ENCODE measurements at places on chromosomes 11 and 22. TPM values are rescaled to one million over a fixed set of nuclear protein-coding genes. Genes with fewer than 3 reads are reported as not detected.

GRCh38 chr11:77346906-77347603 lies 45.6 kb upstream of the GDPD4 start:
- DNase-seq: no peak

GRCh38 chr11:95711162-95711944 lies 78.2 kb downstream of the FAM76B start:
- DNase-seq: no peak

DNA sequence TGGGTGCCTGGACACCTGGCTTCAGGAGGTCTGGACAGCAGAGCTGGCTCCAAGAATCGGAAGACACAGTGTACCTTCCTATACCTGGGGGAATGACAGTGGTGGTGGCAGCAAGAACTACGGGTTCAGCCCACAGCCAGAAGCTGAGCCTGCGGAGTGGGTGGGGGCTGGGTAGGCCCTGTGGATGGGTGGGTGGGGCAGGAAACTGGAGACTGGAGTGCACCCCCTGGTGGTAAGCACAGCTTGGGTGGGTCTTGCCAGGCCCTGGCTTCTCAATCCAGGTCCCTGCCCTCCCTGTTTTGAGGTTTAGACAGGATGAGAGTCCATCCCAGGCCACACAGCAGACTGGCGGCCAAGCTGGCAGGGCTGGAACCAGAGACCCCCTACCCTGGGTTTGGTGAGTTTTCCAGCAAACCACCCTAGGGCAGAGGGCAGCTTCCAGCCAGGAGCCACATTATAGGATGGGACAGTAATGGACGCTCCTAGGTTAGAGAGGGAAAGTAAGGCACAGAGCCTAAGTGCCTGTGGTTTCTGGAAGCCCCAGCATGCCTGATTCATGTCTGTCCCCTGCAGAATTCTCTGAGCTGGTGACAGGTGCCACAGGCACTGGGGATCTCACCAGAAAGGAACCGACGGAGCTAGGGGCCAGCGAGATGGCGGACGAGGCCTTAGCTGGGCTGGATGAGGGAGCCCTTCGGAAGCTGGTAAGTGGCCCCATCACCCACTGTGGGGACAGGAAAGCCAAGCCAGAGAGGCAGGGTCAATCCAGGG lies 1.7 kb downstream of the SMTN start:
- peak; percentile 55 for DNase-seq

DNA sequence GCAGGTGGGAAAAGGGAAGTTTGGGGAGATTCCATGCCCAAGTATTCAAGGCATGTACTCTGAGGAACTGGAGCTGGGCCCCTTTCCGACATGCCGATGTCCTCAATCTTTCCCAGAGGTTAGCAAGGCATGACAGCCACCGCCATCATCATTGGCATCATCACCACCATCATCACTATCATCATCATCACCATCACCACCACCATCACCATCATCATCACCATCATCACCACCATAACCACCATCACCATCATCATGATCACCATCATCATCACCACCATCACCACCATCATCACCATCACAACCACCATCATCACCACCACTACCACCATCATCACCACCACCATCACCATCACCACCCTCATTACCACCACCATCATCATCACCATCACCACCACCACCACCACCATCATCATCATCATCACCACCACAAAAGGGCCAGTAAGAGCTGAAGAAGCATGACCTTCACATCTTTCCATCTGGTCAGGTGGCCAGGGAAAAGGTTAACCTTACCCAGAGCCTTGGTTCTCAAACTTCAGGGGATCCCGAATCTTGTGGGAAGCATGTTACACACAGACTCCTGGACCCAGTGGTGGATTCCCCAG lies 25.8 kb downstream of the PHF21B start:
- no peak for DNase-seq

DNA sequence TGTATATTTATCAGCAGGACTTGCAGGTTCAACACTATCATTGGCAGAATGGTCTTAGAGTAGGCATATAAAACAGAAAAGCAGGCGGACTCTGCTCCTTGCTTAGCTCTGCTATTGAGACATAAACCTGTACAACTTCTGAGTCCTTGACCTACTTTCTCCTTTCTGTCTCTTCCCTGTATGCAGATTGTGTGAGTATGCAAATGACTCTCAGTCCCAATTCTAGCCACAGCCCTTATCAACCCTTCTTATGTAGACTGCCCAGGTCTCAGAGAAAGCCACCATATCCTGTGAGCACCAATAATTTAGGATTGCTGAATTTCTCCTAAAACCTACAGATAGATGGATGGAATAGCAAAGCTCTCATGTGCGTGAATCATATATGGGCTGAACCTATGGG lies 367.6 kb upstream of the DDI1 start:
- DNase-seq: no peak

GRCh38 chr22:44577391-44578109 lies 79.5 kb upstream of the RTL6 start:
- DNase-seq: no peak

DNA sequence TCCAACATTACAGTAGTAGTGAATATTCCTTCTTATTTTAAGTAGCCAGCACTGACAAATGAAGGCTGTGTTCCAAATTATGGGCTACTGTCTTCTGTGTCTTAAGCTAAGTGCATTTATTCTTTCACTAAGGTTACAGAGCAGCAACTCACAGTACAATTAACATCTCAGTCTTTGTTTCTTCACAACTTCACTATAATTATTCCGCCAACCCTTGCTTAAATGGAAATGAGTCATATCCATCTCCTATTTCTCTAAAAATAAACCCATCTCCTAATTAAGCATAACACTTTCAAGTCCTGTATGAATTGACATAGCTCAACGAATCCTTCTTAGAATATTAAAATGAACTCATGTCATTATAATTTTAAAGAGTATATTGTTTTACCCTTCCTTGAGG lies 6.7 kb downstream of the ETS1 start:
- peak; percentile 82 for DNase-seq

GRCh38 chr11:104534278-104534677 lies 364.0 kb downstream of the CASP12 start:
- peak; percentile 46 for DNase-seq

DNA sequence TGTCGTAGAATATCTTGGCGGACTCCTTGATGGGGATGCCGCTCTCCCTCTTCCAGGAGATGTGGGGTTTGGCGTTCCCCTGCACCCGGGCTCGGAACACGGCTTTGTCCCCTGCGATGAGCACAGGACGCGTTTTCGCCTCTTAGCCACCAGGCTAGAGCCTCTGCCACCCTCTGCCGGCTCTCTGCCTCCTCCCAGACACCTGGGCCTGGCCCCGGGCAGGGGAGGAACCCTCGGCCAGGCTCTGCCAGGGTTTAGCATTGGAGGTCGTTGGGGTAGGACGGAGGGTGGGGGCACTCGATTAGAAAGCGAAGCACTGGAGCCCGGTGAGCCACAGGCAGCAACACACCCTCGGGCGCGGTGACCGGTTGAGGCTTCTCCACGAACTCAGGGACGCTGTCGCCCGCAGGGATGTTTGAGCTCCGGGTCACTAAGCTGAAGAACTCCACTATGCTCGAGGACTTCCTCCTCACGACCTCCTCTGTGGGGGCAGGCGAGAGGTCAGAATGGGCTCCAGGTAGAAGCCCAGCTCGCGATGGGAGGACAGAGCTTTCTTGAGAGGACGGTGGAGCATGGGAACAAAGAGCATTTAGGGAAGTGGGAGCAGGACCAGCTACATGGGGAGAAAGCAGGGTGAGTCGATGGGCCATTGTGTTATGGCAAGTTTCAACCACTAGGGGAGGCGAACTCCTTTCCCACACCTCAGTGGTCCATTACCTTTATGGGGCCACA lies 4.3 kb downstream of the IGSF22 start:
- peak; percentile 51 for DNase-seq

DNA sequence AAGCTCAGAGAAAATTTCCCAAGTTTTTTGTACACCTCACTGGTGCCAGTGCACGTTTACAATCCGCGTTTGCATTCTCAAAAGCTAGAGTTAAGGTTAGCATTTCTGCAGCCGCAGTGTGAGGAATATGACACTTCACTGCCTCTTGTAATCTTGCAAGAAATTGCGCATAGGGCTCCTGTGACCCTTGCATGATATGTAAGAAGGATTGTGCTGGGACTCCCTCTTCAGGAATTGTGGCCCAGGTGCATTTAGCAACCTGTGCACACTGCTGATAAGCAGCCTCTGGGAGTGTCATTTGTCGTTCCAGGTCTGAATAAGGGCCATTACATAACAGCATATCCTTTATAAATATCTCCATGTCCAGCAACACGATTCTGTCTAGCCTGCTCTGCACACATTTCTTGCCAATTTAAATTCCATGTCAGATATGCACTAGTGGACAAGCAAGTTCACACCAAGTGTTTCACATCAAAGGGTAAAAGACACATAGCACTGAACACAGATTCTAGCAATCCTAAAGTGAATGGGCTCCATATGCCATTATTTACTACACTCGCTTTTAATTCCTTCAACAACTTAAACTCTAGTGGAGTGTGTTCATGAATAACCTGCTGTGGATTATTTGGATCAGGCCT lies 69.2 kb upstream of the INCENP start:
- DNase-seq: peak; percentile 38

- DNase-seq: peak; percentile 62
These were observed 30.7 kb downstream of the FAM168A start for GRCh38 chr11:73566977-73567755.

DNA sequence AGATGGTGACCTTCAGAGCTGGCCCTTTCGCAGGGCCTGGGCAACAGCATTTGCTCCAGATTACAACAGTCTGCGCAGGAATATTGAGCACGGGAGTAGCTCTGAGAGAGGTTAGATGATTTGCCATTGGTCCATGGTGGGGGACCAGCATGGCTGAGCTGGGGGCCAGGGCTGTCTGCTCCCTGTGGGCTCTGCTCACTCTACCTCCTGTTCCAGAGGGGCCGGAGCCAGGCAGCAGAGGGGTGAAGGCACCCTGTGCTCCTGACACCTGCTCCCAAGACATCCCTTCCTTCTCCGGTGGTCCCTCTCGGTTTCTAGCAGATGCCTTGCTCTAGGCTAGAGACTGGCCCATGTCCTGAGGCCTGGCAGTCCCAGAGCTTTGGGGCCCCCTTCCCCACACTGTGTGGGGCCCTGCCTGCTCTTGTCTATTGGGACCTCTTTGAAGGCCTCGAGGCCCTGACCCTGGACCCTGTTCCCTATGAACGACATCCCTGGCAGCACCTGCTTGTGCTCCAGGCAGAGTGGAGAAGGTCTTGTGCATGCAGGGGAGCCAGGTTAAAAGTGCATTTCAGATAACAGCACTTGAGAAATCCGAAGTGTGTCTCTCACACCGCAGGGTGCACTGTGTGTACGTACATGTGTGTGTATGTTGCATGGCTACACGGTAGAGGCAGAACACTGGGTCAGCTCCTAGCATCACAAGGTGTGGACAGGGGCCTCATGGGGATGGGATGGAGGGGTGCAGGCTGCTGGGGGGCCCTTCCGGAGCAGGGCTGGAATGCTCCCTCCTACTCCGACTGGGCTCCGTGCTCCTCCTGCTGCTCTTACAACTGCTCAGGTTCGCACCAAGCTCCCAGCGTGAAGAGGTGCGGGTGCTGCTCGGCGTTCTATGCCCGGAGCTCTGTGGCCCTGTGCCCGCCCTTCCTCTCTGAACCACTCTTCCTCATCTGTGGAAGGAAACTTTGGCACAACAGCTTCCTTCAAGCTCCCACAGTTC lies 123.3 kb upstream of the B3GAT1 start:
- no peak for DNase-seq

DNA sequence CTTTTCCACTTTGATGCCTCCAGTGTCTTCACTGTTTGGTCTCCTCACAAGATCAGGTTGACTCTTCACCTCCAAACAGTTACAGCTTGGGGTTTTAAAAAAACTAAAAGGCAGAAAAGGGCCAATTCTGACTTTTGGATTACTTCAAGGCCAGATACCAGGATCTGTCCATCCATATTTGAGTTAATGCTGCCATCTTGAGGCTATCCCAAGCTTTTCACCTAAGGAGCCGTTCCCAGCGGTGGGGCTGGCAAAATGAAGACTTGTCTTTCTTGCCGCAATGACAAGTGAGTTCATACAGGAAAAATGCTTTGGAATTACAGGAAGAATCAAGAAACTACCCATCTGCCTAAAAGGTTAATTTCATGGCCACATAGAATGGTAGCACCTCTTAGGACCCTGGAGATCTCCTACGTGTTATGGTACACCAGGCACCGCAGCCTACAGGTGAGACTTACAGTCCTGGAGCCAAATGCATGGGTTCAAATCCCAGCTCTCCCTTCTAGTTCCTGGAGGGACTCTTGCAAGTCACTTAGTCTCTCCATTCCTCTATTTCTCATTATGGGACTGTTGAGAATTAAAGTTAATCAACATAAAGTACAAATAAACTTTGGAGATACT lies 6.0 kb upstream of the OR5B21 start:
- DNase-seq: peak; percentile 73

- no peak for DNase-seq
These were observed 723.3 kb downstream of the NTM start for GRCh38 chr11:132093536-132094259.

DNA sequence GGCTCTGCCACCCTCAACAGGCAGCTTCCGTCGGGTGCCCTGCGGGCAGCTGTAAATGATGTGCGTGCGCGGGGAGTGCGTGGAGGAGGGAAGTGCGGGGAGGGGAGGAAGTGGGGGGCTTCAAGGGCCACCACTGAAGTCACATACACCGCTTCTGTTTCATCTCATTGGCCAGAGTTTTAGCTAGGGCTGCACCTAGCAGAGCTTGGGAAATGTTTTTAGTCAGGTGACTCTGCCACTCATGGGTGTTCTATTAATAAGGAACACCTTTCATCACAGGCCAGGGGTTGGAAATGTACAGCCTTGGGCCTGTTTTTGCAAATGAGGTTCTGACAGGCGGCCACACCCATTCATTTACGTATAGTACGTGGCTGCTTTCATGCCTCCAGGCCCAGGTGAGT lies 14.6 kb downstream of the FAM118A start:
- DNase-seq: no peak

DNA sequence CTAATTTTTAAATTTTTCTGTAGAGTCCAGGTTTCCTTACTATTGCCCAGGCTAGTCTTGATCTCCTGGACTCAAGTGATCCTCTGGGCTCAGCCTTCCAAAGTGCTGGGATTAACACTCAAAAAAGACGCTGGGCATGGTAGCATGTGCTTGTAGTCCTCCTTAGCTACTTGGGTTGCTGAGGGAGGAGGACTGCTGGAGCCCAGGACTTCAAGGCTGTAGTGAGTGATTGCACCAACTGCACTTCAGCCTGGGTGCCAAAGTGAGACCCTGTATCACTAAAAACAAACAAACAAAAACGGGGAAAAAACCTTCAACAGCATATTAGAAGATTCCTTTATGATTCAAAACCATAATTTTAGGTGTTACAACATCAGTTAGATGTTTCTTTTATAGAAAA lies 44.6 kb downstream of the RSF1 start:
- no peak for DNase-seq

GRCh38 chr11:96704847-96705246 lies 315.0 kb downstream of the JRKL start:
- peak; percentile 9 for DNase-seq

GRCh38 chr11:70267405-70267950 lies 3.0 kb upstream of the PPFIA1 start:
- DNase-seq: no peak

- no peak for DNase-seq
These were observed 1089.3 kb downstream of the BRD1 start for GRCh38 chr22:48738204-48738980.

CDC42BPG gene
- 0.42 TPM for total RNA-seq

BET1L gene
- 35.5 TPM for total RNA-seq

CASP1 gene
- 12.4 TPM for total RNA-seq

MTMR2 gene
- total RNA-seq: 49.5 TPM

CSF2RB gene
- total RNA-seq: 20.6 TPM

BTG4 gene
- total RNA-seq: not detected
